Activated CD4-positive, alpha-beta T cell treated with anti-CD3 and anti-CD28 coated beads, Interleukin-2, amount 50 U/mL, for 1 hour (primary cell): ENCODE measurements at places on chromosomes 11 and 22.

GRCh38 chr11:12284316-12285050 is 92.9 kb upstream of the PARVA start:
- no peak for DNase-seq

GRCh38 chr22:27231266-27231665 is 570.3 kb downstream of the MN1 start:
- no peak for DNase-seq

- no peak for DNase-seq
Observed at GRCh38 chr11:130337281-130338089, 22.8 kb upstream of the ZBTB44 start.

GRCh38 chr11:45593992-45594391 is 71.4 kb downstream of the CHST1 start:
- no peak for DNase-seq

DNA sequence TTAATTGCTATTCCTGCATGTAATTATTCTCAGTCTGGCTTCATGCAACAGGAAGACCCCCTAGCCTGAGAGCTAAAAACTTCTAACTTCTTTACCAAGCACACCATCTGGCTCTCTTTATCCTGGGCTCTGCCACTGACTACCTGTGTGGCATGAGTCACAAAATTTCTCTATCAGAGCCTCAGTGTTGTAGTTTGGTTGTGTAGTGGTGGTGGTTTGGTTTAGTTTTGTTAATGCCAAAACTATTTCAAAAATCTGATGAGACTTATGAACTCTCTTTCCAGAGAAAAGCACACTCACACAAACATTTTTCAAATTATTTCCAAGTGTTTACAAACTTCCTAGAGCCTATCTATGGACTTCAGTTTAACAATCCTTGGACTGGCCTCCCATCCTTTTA is 7.5 kb upstream of the IL17RA start:
- no peak for DNase-seq

GRCh38 chr22:42170946-42171345 is 40.3 kb upstream of the CYP2D6 start:
- no peak for DNase-seq

- no peak for DNase-seq
Observed at GRCh38 chr11:109329716-109330115, 92.3 kb upstream of the C11orf87 start.
